Transverse colon (tissue), 4 donors: ENCODE measurements at places on chromosomes 1 and 21.

GRCh38 chr1:237219751-237220642, 178.0 kb downstream of the RYR2 start:
- DNase-seq, result no peak

DNA sequence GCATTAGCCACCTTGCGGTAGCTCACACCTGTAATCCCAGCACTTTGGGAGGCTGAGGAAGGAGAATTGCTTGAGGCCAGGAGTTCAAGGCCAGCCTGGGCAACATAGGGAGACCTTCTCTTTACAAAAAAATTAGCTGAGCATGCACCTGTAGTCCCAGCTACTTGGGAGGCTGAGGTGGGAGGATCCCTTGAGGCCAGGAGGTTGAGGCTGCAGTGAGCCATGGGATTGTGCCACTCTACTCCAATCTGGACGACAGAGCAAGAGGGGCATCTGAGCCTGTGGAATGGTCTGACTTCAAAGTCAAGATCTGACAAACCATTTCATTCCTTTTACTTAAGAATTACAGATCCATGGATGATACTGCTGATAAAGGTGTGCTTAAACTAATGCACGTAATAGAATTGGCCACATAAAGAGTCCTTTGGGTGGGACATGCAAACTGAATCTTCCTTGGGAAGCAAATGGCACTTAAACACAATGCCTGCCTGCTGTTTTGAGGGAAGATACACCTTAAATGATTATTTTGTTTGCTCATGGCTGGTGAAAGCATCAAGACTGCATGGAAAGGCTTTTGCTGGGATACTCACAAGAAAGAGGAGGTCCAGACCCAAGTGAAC, 2.5 kb upstream of the TMEM201 start:
- DNase-seq, result no peak

DNA sequence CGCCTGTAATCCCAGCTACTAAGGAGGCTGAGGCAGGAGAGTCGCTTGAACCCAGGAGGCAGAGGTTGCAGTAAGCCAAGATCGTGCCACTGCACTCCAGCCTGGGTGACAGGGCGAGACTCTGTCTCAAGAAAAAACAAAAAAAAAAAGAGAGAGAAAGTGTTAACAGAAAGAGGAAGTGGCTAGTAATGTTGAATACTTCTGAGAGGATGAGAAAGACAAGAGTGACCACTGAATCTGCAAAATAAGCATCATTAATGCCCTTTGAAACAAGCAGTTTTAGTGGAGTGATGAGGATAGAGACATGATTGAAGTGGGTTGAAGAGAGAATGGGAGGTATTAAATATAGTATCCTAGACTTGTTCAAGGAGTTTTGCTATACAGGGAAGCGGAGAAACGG, 11.7 kb downstream of the MPZ start:
- no peak for DNase-seq

DNA sequence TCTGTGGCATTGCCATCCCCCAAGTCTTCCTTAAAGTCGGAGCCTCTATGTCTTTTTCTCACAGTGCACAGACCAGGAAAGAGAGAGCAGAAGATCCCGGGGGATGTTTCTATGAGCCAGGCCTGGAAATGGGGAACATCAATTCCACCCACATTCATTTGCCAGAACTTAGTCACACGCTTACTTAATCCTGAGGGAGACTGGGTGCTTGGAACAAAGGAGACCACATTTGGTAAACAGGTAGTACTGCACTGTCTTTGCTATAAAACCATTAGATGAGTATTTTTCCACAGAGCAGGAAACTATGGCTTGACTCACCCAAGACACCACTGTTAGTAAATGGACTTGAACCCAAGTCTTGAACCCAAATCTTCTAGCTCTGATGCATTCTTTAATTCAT, 60.7 kb upstream of the CTTNBP2NL start:
- no peak for DNase-seq

- DNase-seq, result no peak
Measured at GRCh38 chr1:9716404-9717192, 65.1 kb downstream of the PIK3CD start.

DNA sequence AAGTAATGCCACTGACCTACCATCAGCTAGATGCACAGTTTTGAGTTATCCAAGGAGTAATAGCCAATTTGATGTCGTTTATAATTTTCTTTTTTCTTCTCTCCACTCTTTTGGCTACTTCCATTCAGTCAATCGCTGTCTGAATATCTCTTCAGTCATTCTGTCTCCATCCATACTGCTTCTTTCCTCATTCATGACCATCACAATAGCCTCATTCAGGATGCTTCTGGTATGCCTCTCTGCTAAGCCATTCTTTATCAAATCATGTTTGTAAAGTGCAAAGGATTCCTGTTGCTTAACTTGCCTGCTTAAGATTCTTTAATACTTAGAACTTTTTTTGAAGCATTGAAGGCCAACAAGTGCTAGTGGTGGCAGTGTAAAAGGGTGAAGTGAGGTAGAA, 20.2 kb downstream of the TYW3 start:
- DNase-seq, result no peak

GRCh38 chr1:244988521-244988920, 124.2 kb upstream of the HNRNPU start:
- no peak for DNase-seq

DNA sequence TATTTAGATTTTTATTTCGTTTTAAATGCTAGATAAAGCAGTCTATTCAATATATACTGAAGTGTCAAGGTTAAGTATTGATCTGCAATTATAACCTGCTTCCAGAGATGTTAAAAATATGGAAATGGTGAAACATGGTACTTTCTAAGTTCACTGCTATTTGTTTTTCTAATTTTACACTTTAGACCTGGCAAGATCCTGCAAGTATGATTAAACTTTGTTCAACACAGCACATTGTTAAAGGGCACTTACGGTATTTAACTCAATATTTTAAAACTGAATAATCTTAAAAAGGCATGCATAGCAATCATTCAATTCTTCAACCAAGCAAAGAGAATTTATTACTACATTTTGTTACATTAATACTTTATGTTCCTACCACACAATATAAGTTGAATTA, 35.7 kb upstream of the ZZZ3 start:
- DNase-seq, result no peak

DNA sequence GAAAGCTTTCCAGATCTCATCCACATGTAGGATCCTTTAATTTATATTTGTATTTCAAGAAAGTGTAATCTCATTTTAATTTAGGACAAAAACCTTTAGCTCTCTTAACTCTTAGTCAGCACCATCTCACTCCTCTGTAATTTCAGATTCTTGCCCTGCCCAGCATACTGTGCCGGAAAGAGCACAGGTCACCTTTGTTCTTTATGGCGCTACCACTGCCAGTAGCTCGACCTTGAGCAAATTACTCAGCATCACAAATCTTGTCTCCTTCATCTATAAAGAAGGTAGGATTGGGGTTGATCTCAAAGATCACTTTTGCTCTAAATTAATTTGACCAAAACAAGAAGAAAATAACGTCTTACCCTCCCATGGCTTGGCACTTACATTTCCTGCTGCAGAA, 56.1 kb upstream of the ZC3H11B start:
- DNase-seq, result no peak

DNA sequence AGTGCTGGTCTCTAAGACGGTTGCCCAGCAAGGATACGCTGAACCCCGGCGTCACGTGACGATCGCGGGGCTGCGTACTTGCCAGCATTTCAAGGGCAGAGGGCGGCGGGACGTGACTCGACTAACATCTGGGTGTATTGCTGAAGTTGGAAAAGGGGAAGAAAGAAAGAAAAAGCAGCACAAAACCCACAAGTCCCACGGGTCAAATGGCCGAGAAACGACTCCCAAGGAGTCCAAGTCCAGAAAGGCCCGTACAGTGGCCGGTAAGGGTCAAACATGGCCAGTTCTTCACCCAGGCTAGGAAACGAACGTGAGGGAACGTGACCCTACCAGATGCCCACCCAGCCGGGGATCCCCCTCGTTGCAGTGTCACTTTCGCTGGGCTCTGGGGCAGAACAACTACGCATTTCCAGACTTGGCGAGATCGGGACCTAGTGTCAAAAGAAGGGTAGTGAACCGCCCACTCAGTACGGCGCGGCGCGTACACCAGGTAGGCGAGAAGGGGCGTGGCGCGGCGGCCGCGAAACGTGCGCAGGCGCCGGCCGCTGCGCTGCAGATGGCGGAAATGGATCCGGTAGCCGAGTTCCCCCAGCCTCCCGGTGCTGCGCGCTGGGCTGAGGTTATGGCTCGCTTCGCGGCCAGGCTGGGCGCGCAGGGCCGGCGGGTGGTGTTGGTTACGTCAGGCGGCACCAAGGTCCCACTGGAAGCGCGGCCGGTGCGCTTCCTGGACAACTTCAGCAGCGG, at the start of the genes PPCS and ZMYND12:
TSS of gene PPCS (plus strand) at position 534 of the 744 bp plus-strand sequence. CDS start at position 557, 23 bp downstream.
TSS of gene ZMYND12 (minus strand) at position 13 of the 744 bp plus-strand sequence. CDS start 25 bp downstream, outside the sequence.
- peak; percentile 90 for DNase-seq

DNA sequence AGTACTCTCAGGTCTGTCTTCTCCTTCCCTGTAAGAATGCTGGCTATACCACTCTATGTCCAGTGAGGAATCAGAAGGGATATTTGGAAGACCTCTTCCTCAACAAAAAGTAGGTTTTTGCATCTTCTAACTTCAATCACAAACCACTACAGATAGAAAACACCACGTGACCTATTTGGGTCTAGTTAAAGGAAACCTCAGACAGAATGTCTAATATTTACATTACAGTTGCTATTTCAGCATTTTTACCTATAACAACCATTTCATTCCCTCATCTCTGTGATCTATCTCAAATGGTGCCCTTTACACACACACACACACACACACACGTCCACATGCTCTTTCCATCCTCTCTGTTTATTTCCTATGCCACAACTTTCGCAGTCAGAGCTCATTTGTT, 7.9 kb upstream of the ADORA3 start:
- no peak for DNase-seq

- DNase-seq, result no peak
Measured at GRCh38 chr1:196677781-196678509, 26.1 kb downstream of the CFH start.

DNA sequence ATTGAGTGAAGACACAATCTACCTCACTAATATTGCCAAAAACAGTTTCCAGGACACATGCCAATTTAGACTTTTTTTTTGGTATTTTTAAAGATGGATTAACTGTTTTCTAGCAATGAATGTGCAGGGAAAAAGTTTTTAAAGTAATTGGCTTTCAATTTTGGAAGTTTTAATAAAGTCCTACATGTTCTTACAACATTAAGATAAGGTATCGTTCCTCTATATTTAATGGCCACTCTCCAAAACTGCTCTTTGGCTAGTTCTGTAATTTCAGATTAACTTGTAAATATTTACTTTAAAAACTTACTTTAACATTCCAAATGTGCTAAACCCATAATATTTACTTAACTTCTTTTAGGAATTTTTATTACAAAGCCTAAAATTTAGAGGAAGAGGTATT, 1332.2 kb upstream of the PRMT6 start:
- DNase-seq, result no peak

GRCh38 chr1:37676281-37677142, 15.8 kb upstream of the CDCA8 start:
- peak; percentile 30 for DNase-seq

DNA sequence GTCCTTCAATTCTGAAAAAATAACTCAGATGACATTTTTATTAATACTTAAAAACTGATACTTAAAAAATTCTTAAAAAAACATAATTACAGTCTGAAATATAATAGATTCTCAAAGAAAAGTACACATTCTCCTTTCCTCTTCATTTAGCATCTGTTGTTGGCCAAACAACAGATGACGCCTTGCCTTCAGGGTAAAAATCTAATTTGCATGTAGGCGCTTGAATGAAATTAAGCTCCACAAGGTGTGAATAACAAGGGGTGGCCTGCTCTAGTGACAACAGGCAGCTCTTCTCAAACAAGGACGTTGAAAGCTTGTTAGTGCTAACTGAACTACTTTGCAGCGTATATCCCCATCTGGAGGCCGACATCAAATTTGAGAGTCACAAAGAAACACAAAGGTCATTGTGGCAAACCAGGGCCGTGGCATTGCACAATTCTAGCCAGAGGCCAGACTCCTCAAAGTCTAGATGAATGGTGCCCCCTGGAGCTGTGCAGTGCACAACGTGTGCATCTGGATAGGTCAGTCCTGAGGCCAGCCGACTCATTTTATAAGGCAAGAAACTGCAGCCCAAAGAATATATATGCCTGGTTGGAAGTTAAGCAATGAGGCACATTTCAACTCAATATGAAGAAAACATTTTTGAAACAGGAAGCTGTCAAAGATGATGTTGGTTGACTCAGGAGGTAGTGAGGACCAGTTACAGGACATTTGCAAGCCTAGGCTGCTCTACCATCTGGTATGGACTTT, 459.2 kb upstream of the RUNX1 start:
- DNase-seq, result peak; percentile 50

GRCh38 chr1:3481046-3481445, 26.6 kb downstream of the ARHGEF16 start:
- no peak for DNase-seq

DNA sequence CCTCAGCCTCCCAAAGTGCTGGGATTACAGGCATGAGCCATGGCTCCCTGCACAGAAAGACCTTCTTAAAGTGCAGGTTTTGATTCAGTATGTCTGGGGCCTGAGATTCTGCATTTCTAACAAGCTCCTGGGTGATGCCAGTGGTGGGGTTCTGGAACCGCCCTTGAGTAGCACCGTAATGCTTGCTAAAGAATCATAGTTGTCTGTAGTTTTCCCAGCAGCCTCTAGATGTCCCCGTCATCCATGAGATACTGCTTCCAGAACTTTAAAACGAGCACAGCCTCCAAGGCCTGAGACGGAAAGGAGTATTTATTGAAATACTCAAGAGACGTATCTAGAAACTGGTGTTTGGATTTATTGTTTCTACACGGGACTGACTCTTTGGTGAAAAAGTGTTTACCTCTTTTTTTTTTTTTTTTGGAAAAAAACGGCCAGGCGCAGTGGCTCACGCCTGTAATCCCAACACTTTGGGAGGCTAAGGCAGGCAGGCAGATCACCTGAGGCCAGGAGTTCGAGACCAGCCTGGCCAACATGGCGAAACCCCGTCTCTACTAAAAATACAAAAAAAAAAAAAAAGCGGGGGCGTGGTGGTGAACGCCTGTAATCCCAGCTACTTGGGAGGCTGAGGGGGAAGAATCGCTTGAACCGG, 2.6 kb upstream of the TOR3A start:
- DNase-seq, result peak; percentile 57

DNA sequence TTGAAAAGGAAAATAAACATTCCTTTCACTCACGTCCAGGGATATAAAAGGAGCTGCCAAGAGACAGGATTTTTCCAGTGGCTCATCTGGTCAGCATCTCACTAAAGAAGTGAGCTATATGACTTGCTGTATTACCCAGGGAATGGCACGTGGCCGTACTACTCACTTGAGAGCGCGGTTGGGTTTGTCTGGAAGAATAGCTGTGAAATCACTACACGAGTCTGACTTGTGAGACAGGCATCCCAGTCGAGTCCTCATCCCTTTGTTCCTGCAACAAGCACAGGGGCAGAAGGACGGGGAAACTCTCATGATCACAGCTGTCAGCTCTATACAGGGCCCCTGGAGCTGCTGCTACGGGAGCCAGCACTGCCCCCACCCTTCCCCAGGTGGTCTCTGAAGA, 17.7 kb downstream of the RGS8 start:
- no peak for DNase-seq

GRCh38 chr1:27592931-27593677, 10.8 kb downstream of the AHDC1 start:
- DNase-seq, result no peak

DNA sequence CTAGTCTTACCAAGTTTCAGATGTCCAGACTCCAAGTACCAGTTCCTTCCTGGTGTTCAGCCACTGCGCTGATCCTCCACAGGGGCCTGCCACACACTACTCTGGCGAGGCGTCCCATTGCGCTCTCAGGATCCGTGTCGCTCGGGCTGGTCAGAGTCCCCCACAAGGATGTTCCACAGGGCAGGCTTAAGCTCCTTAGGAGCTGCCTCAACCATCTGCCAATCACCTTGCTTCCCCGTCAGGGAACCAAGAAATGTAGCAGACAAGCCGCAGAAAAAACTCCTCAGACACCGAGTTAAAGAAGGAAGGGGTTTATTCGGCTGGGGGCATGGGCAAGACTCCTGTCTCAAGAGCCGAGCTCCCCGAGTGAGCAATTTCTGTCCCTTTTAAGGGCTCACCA, 9.8 kb downstream of the OR2W3 start:
- no peak for DNase-seq
